ENCODE measurements at places on chromosomes 3 and 15. TPM values are rescaled to one million over a fixed set of nuclear protein-coding genes. Genes with fewer than 3 reads are reported as not detected.

GRCh38 chr15:81011593-81011992 lies 10.9 kb downstream of the TLNRD1 start:
- H3K27me3 ChIP-seq, result no peaks in the 10 kb centered on the region
- no peak overlapping the region for H3K4me3 ChIP-seq
- H3K36me3 ChIP-seq, result no peaks in the 10 kb centered on the region
- DNase-seq, result no peak
- H3K27ac ChIP-seq, result no peak overlapping the region
- H3K4me1 ChIP-seq, result no peaks in the 10 kb centered on the region

- H3K4me3 ChIP-seq, result no peak overlapping the region
- H3K27me3 ChIP-seq, result no peaks in the 10 kb centered on the region
- DNase-seq, result no peak
- no peaks in the 10 kb centered on the region for H3K4me1 ChIP-seq
- H3K36me3 ChIP-seq, result no peaks in the 10 kb centered on the region
Measured at GRCh38 chr3:99339222-99339621, 299.2 kb upstream of the COL8A1 start.

GRCh38 chr3:13459605-13460340 lies 20.3 kb upstream of the HDAC11 start:
- no peaks in the 10 kb centered on the region for H3K4me1 ChIP-seq
- no peak overlapping the region for H3K4me3 ChIP-seq
- H3K27ac ChIP-seq, result no peak overlapping the region
- no peaks in the 10 kb centered on the region for H3K27me3 ChIP-seq
- no peaks in the 10 kb centered on the region for H3K36me3 ChIP-seq
- no peak for DNase-seq

GRCh38 chr15:32834156-32834555 lies 116.4 kb downstream of the GREM1 start:
- DNase-seq, result no peak
- no peaks in the 10 kb centered on the region for H3K27me3 ChIP-seq
- H3K27ac ChIP-seq, result no peak overlapping the region
- H3K36me3 ChIP-seq, result no peaks in the 10 kb centered on the region

DNA sequence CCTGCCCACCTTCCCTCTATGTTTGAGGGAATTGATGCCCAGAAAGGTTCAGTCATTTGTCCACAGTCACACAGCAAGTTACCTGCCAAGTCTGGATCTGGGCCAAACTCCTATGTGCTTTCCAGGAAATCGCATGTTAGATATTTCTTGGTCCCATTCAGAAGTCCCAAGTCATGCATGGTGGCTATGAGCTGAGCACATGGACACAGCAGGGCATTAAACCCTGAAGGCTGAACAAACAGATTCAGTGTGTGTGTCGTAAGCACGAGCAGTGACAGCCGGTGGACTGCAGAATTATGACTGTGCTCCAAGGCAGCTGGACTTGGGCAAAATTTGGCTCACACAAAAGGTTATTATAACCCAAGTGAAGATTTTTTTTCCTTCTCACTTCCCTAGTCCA lies 11.4 kb upstream of the SLC6A6 start:
- H3K4me1 ChIP-seq, result no peaks in the 10 kb centered on the region
- no peaks in the 10 kb centered on the region for H3K27me3 ChIP-seq
- no peak overlapping the region for H3K4me3 ChIP-seq
- no peak for DNase-seq
- H3K27ac ChIP-seq, result no peak overlapping the region

DNA sequence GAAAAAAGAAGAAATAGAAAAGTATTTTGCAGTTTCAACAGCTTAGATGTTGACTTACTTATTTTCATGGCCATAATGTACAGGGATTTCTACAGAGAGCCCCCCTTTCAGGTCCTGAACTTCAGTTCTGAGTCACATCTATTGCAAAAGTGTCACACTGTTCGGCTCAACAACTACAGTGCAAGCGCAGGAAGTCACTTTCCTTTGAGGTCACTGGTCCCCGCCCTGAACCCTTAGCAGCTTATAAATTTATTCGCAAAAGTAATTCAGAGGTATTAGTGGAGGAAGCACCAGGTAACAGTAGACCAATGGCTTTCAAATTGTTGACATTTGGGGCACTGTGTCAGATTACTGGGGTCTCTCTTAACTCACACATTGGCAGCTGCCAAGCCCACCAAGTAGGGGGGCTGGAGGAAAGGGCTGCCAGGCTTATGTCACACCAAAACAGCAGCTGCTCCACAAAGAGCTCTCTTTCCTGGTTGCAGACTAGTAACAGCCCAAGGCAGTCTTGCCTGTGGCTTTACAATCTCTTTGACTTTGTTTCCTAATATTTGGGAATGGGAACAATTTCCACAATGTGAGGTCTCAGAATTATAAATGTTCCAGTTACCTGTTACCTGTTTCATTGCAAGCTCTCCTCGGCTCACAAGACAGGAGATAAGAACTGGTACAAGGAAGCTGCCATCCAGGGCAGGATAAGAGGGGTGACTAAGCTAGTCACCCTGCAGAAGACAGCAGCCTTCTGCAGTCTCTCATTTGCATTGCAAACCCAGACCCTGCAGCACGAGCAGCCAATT lies 130.2 kb upstream of the STRIT1 start:
- H3K27ac ChIP-seq, result no peak overlapping the region
- H3K36me3 ChIP-seq, result no peaks in the 10 kb centered on the region
- no peak for DNase-seq
- no peaks in the 10 kb centered on the region for H3K4me1 ChIP-seq
- no peak overlapping the region for H3K4me3 ChIP-seq
- no peaks in the 10 kb centered on the region for H3K27me3 ChIP-seq

DNA sequence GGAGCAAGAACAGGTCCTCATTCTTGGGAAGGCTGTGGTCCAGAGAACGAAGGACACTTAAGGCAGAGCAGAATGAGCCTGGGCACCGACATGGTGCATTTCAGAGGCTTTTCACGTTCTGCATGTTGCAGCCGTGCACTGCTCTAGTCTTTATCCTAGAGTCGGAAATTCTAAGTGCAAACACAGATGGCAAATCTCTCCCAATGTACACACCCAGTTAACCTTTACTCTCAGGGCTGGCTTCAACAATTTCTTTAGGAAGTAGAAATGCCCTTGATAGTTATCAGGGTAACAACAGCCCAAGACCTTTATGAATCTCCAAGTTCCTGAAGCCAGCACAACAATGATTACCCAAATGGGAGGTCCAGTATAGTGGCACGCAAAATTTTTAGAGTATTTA lies 39.1 kb upstream of the LRTM1 start:
- H3K4me3 ChIP-seq, result no peak overlapping the region
- H3K27me3 ChIP-seq, result no peaks in the 10 kb centered on the region
- H3K4me1 ChIP-seq, result peaks cover 6% of the 10 kb centered on the region
- H3K36me3 ChIP-seq, result no peaks in the 10 kb centered on the region

- no peaks in the 10 kb centered on the region for H3K36me3 ChIP-seq
- peaks cover 65% of the 10 kb centered on the region for H3K27me3 ChIP-seq
- DNase-seq, result no peak
- no peak overlapping the region for H3K4me3 ChIP-seq
- H3K27ac ChIP-seq, result no peak overlapping the region
Measured at GRCh38 chr15:31484986-31485385, 158.4 kb downstream of the KLF13 start.

DNA sequence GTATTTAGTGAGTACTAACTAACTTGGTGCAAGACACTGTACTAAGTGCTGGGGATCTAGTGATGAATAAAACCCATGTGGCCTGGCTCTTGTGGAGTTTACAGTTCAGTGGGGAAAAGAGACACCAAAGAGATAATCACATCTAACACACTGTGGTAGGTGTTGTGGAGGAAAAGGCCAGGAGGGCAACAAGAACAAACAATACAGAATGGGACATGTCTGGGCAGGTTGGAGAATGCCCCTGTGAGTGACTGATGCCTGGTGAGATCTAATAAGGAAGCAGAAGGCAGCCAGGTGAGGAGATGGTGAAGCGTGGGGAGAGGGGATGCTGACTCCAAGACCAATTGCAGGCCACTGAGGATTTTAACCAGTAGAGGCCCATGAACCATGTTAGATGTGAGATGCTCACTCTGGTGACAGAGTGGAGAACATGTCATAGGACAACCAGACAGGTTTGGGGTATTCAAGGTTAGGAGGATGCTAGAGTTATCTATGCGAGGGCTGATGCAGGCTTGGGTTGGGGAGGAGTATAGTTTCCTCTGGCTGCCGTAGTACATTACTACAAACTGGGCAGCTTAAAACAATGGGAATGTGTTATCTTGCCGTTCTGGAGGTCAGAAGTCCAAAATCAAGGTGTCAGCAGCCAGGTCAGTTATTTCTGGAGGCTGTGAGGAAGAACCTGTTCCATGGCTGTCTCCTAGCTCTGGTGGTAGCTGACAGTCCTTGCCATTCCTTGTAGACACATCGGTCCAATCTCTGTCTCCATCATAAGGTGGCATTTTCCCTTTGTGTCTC lies 81.4 kb downstream of the ARNT2 start:
- DNase-seq, result no peak
- H3K36me3 ChIP-seq, result no peaks in the 10 kb centered on the region
- no peaks in the 10 kb centered on the region for H3K4me1 ChIP-seq
- peak overlapping the region; percentile 31 for H3K27ac ChIP-seq
- no peaks in the 10 kb centered on the region for H3K27me3 ChIP-seq

- no peaks in the 10 kb centered on the region for H3K36me3 ChIP-seq
- H3K27ac ChIP-seq, result no peak overlapping the region
- H3K27me3 ChIP-seq, result no peaks in the 10 kb centered on the region
- DNase-seq, result peak; percentile 39
- no peak overlapping the region for H3K4me3 ChIP-seq
Measured at GRCh38 chr3:105752791-105753415, 115.9 kb downstream of the CBLB start.

DNA sequence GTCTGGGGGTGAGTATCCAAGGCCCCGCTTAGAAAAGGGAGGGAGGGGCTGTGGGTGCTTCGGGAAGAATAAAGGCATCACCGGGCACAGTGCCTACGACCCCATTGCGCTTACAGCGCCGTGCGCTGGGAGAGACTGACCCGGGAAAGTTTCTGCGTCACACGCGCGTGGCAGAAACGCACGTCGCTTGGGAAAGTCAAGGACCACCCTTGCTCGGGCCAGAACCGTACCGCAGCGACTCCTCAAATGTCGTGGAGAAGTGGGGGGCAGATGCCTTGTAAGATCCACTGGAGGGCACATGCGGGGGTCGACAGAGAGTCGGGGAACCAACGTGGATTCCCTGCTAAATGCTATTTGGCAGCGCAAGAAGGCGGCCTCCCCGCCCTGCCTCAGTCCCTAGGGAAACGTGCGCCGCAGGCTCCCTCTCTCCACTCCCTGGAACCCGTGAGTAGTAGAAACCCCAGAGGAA lies 2.4 kb downstream of the ADAMTS9 start:
- peaks cover 6% of the 10 kb centered on the region for H3K4me1 ChIP-seq
- peak; percentile 31 for DNase-seq
- peaks cover 3% of the 10 kb centered on the region for H3K36me3 ChIP-seq
- H3K27me3 ChIP-seq, result peaks cover 60% of the 10 kb centered on the region
- H3K4me3 ChIP-seq, result peak overlapping the region; percentile 64

GRCh38 chr15:33051528-33051927 lies 143.0 kb downstream of the FMN1 start:
- H3K4me3 ChIP-seq, result no peak overlapping the region
- no peaks in the 10 kb centered on the region for H3K4me1 ChIP-seq
- no peak for DNase-seq
- H3K27ac ChIP-seq, result no peak overlapping the region
- H3K36me3 ChIP-seq, result no peaks in the 10 kb centered on the region
- no peaks in the 10 kb centered on the region for H3K27me3 ChIP-seq

- DNase-seq, result no peak
- no peak overlapping the region for H3K4me3 ChIP-seq
- no peak overlapping the region for H3K27ac ChIP-seq
- H3K36me3 ChIP-seq, result no peaks in the 10 kb centered on the region
- H3K27me3 ChIP-seq, result no peaks in the 10 kb centered on the region
- H3K4me1 ChIP-seq, result no peaks in the 10 kb centered on the region
Measured at GRCh38 chr3:115019900-115020299, 127.2 kb downstream of the ZBTB20 start.

DNA sequence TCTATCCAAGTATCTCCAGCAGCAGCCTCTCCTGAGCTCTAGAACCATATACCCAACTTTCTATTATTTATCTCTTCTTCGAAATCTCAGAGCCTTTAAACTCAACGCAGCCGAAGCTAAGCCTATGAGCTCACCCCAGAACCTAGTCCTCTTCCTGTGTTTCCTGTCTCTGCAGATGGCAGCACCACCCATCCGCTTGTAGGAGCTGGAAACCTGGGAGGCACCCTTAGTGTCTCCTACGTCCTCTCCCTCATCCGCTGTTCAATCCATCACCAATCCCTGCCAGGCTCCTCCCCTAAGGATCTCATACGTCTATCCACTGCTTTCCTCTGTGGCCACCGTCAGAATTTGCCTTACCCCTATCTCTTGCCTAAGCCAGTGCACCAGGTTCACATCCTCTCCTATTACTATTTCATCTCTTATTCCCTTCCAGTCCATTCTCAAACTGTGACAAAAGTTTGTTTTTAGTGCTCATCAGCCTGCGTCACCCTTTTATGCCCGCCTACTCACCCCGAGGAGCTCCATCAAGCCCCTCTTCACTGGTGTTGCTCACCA lies 9.6 kb downstream of the VGLL4 start:
- peaks cover 3% of the 10 kb centered on the region for H3K4me1 ChIP-seq
- no peaks in the 10 kb centered on the region for H3K27me3 ChIP-seq
- no peak overlapping the region for H3K27ac ChIP-seq
- no peaks in the 10 kb centered on the region for H3K36me3 ChIP-seq

DNA sequence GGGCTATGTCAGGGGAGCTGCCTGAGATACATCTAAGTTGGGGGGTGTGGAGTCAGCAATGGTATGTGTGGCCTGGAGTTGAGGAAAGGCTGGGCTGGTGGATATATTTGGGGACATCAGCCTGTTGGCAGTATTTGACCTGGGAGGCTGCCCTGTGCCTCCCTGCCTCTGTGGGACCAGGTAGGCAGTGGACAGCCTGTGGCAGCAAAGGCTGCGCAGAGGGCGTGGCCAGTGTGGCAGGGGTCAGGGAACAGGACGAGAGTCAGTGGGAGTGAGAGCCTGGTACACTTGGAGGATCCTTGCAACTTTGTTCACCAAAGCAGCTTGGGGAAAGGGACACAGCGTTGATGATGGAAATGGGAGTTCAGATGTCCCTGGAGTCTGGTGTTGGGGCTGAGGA lies 15.0 kb downstream of the TEX264 start:
- no peak overlapping the region for H3K27ac ChIP-seq
- no peaks in the 10 kb centered on the region for H3K4me1 ChIP-seq
- no peaks in the 10 kb centered on the region for H3K27me3 ChIP-seq
- DNase-seq, result no peak

DNA sequence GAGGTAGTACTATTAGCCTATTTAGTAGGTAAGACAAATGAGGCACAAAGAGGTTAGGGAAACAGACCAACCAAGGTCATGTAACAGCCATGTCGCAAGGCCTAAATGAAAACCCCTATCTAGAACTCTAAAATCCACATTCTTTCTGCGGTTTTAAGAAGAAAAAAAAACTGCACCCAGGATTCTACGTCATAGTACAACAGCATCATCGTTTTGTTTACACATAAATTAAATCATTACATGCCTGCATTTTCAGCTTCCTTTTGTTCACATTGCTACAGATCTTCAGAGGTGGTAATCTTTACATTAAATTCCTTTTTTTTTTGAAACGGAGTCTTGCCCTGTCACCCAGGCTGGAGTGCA lies 548 bp upstream of the PSMD6 start:
- H3K4me1 ChIP-seq, result no peaks in the 10 kb centered on the region
- no peak for DNase-seq
- no peak overlapping the region for H3K4me3 ChIP-seq
- peaks cover 3% of the 10 kb centered on the region for H3K27me3 ChIP-seq

GRCh38 chr3:188205992-188206416 lies 52.0 kb downstream of the LPP start:
- H3K4me3 ChIP-seq, result no peak overlapping the region
- H3K27me3 ChIP-seq, result no peaks in the 10 kb centered on the region
- H3K27ac ChIP-seq, result peak overlapping the region; percentile 50
- DNase-seq, result peak; percentile 90

The ISL2 gene
- 2.6 TPM for polyA plus RNA-seq

The RNF168 gene
- polyA plus RNA-seq, result 11.4 TPM

The TRH gene
- polyA plus RNA-seq, result 0.16 TPM

The CCNB2 gene
- polyA plus RNA-seq, result 20.7 TPM

The MAP6D1 gene
- polyA plus RNA-seq, result 1.5 TPM

The GPR62 gene
- polyA plus RNA-seq, result 0.18 TPM

The TRANK1 gene
- polyA plus RNA-seq, result 10.7 TPM

Measured in large intestine (tissue), 12 donors.